Muscle of leg (tissue), 16 donors: ENCODE measurements at places on chromosomes 3 and 15.

DNA sequence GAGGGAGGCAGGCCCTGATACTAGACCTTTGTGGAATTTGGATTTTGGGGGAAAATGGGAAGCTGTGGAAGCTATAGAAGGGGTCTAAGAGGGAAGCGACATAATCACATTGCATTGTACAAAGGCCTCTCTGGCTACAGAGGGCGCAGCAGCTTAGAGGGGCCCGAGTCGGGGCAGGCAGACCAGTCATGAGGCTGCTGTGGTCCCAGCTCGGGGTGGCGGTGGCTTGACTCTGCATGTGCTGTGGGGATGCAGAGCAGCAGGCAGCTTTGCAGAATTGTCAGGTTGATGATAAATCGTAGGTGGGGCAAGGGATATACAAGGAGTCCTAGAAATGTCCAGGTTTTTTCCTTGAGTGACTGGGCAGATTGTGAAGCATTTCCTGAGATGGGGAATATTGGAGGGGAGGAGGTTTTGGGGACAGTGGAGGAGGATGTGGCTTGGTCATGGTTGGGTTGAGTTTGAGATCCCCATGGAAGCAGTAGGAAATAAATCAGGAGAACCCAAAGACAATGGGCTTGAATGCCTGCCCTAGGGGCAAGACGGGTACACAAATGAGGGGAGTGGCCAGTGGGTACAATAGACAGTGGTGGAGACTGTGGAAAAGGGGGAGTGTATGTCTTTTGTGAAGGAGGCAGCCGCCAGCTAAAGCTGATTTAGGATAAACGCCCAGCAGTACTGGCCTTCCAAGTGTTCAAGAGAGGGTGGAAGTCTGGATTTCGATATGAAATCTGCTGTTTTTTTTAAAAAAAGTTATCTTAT lies 94.1 kb downstream of the HMG20A start:
- DNase-seq, result no peak

DNA sequence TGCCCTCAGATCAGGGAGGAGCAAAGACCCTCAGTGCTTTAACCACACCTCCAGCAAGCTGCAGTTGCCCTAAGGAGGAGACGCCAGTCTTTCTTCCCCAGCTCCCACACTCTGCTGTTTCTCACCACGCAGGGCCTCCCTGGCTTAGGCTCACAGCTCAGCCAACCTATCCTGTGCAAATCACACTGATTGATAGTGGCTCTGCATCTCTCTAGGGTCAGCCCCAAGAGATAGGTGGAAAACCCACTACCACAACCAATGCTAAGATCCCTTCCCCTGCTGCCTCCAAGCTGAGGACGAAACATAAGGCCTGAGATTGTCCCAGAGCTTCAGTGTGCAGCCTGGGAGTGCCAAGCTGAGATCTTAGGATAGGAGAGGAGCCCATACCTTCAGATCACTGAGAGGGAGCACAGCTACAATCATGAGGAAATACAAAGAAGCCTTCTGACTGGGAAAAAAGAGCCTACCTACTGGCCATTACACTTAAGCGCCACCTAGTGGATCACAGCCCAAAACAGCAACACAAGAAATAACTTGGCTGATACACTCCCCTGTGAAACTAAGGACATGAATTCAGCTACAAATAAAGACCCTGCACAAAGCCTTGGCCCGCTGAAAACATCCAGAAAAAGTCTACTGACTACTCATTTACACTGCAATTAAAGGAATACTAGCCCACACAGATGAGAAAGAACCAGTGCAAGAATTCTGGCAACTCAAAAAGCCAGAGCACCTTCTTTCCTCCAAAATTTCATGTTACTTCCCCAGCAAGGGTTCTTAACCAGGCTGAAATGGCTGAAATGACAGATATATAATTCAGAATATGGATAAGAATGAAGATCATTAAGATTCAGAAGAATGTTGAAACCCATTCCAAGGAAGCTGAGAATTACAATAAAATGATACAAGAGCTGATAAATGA lies 271.5 kb upstream of the DCBLD2 start:
- peak; percentile 52 for DNase-seq

- DNase-seq, result no peak
These were observed 42.5 kb downstream of the CCDC12 start for GRCh38 chr3:46934072-46934471.

GRCh38 chr3:88985491-88985890 lies 121.9 kb upstream of the EPHA3 start:
- peak; percentile 11 for DNase-seq

GRCh38 chr3:133277813-133278212 lies 122.0 kb upstream of the BFSP2 start:
- DNase-seq, result no peak

- DNase-seq, result no peak
These were observed 206.5 kb downstream of the MFSD1 start for GRCh38 chr3:159008401-159008800.

DNA sequence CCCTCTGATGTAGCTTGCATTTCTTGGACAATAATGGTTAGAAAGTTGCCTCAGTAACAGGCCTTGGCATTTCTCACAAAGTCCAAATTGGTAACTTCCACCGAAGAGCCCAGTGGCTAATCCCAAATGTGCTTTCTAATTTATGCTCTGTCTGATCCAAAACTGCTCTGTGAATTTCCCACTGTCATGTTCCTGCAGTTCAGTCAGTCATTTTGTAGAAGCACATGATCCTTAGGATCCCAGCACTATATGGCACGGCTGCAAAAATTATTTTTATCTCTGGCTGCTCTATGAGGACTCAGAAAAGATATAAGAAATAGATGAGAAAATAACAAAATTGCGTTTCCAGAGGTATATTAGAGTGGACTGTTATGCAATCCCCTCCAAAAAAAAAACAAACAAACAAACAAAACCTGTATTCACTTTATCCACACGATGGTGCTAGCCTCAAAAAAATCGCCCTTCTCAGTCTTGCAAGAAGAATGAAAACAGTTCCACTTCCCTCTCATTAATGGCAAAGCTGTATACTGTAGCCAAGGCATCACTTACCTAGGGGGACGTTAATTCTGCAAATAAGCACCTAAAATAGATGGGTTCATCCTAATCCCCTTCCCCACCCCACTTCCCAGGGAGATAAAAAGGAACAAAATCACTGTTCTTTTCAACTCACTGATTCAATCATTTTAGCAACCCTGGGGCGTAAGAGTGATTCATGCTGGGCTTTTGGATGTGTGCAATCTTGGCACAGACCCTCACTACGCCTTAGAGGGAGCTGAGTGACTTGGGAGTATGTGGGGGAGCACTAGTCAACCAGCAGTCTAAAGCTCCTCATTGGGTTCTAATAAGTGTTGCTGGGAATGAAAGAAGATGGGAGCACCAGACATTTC lies 61.3 kb downstream of the TMCO5A start:
- peak; percentile 87 for DNase-seq

DNA sequence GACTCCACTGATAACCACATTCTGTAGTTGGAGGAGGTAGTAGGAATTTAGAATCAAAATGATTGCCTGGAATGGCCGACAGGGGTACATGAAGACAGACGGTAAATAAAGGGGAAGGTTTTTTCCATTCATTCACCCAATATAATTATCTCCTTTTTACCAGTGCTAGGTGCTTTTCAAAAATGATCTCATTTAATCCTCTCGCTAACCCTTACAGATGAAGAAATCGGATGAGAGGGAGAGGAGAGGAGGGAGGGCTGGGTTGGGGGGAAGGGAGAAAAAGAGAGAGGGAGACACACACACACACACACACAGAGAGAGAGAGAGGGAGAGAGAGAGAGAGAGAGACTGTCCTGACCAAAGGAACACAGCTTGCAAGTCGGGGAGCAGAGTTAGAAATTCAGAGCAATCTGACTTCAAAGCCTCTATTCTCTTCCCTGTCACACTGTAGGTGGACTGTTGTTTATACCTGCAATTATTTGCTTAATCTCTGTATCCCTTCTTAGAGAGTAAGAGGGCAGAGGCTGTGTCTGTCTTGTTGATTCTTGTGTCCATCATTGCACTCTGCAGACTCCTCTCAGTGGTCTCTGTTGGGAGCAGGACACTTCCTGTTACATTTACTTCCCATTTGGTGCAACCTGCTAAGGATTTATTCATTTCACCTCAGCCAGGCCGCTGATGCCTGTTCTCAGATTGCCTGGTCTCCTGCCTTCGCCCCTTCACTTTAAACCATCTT lies 18.7 kb upstream of the PAQR9 start:
- DNase-seq, result no peak

DNA sequence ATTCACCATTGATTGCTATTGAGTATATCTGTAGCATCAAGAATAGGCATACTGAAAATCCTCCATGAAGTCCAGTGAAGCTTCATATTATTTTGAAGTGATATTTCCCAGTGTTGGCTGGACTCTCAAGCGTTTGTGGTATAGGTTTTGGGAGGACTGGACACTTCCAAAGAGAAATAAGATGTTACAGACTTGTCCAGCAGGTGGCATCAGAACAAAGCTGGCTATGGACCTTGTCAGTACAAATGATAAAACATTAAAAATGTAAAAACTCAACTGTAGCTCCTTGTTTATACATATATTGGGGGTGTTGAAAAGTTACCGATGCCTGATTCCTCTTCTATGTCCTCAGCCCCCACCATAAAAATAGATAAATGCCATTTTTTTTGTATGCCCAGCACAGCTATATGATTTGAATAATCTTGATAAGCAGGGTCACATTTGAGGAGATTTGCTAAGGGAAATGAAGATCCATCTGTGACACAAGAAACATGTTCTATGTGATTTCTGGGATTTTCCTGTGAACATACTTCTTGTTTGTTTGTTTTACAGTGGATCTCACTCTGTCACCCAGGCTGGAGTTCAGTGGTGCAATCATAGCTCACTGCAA lies 54.5 kb upstream of the GOLGA6B start:
- DNase-seq, result peak; percentile 67

DNA sequence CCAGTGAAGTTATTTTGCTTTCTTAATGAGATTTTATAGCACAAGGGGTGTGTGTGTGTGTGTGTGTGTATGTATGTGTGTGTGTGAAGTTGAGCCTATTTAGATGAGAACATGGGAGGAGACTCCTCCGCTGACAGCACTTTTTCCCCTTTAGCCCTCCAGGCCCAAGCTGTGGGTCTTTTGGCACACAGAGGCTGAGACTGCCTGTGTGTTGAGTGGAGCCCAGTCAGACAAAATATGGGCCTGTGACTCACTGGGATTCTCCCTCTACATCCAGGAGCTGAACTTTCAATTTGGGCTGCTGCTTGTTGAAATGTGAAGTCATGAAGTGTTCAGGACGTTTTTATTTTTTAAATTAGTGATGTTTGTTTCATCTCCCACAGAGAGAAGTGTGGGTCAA lies 108.0 kb downstream of the MFSD1 start:
- peak; percentile 43 for DNase-seq

- no peak for DNase-seq
These were observed 47.0 kb upstream of the ATOSA start for GRCh38 chr15:52726195-52726594.

GRCh38 chr15:43105077-43105736 lies 631 bp downstream of the UBR1 start:
- no peak for DNase-seq

DNA sequence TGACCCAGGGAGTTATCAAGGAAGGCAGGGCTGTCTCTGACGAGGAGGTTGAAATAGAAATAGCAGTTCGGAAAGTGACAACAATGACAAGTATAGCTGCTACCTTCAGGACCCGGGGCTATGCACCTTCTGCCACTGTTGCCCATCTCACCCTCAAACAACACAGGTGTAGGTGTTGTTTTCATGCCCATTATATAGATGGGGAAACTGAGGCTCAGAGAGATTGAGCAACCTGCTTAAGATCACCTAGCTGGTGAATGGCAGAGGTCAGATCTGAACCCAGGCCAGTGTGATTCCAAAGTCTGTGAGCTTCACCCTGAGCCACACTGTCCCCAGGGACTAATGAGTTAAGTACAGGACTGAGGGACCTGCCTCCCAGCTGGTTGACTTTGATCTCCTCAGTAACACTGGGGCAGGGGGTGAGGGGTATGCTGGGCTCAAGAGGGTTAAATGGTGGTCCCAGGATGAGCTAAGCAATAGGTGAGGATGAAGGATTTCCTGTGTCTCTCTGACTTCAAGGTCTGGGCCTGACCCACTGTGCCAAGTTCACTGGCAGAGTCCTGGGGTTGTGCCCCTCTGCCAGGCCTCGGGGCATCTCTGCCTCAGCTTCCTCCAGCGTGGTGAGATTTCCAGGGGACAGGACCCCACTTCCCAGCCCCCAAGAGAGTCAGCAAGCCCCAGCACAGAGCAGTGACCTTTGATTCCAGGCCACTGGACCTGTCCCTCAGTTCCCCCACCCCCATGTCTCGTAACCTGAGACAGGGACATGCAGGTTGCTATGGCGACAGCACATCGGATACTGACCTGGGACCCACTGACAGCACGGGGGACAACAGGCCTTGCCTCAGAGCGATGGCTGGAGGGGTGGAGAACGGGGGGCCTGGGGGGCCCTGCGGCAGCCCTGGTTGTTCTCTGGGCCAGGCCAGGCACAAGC lies 35.0 kb downstream of the ATP2B2 start:
- peak; percentile 24 for DNase-seq

DNA sequence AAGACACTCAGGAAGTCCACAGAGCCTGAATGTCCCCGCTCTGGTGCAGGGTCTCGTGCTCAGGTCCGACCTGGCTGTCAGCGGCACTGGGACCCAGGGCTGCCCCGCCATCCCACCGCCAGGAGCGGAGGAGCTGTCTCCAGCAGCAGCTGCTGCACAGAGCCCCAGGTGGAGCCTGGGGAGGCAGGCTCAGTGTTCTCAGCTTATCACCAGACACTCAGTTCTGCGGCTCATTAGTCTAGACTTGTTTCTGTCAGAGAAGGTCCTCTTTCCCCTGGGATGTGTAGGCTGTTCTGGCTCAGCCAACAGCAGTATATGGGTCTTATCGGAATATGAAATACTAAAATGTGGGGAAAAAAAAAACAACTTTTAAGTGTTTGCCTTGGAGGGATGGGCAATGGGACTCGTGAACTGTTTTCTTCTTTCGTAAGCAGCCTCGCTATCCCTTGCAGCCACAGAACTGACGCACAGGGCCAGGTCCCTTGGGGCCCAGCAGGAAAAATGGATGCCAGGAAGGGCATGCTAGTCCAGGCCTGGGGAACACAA lies 75.9 kb downstream of the KLF13 start:
- peak; percentile 42 for DNase-seq

GRCh38 chr3:105065895-105066839 lies 300.5 kb upstream of the ALCAM start:
- DNase-seq, result no peak

DNA sequence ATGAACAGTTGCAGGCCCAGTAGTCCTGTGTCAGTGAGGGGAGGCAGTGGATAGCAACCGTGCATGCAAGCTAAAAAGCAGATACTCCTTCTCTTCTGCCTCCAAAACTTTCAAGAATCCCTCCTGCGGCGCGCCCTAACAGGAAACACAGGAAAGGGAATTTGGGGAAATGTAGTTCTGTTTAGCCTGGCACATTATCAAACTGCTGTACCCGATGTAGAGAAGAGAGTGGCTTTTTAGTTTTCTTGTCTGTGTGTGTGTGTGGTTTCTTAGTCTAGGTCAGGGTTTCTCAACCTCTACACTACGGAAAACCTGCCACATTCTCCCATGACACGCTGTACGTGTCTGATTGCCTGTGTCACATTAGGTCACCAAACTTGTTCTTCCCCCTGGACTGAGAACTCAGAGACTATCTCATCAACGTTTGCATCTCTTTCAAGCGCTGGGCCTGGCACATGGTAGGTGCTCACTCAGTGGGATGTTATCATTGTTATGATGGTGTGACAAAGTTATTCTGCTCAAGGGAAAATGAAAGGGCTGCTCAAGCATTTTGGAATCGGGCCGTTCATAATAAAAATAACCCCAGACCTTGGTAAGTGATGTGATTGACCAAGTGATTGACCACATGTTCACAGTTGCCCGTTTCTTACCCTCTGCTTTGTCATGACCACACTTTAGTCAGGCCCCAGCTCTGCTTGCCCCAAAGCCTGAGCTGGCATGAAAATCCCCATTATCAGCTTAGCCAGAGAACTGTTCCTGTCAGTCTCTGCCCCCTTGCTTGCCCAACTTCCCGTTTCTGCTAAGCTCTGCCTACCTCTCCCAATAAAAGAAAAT lies 33.2 kb downstream of the TM4SF4 start:
- DNase-seq, result peak; percentile 34
